Activated CD4-positive, alpha-beta T cell treated with anti-CD3 and anti-CD28 coated beads for 1 hour (primary cell): ENCODE measurements at places on chromosomes 13 and 19.

GRCh38 chr19:31908496-31909225 is 436.7 kb upstream of the ZNF507 start:
- no peak for DNase-seq

DNA sequence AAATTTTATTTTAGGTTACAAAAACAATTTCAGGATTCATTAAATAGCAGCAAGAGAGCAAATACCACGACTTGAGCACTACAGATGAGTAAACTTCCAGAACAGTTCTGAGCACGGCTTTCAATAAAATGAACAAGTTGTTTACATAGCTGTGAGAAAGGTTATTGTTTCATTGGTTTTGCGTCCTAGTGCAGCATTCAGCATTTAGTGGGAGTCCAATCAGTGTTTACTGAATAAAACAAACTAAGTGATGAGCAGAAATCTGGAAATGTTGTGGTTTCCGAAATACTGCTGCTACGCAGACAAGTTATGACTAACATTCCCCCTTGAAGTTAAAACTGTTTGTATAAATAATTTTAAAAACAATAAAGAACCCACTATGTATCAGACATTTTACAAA is 251.5 kb upstream of the STARD13 start:
- no peak for DNase-seq

GRCh38 chr13:57063007-57063406 is 77.7 kb upstream of the PRR20A start:
- DNase-seq, result no peak

- DNase-seq, result no peak
Observed at GRCh38 chr19:51535535-51535934, 4.1 kb upstream of the SIGLEC6 start.

DNA sequence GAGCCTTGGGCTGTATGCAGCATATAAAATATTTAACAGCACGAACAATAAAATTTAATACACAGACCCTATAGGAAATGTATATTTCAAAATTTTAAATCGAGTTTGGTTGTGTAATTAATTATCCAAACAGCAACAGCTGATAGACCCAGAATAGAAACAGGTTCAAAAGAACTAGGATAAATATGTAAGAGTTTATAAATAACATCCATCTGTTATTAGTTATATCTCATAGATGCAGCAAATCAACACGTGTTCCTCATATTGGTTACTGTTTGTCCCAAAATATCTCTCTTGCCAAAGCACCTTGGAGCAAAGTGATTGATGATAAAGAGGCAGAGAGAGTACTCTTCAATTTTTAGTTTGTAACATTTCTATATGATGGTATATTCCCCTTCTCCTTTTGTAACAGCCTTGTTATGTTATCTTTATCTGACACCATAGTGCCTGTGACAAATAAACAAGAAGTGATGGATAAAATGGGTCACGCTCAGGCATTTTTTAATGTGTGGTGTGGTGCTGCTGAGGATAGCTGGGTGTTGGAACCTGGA is 260.6 kb upstream of the NBEA start:
- DNase-seq, result no peak

DNA sequence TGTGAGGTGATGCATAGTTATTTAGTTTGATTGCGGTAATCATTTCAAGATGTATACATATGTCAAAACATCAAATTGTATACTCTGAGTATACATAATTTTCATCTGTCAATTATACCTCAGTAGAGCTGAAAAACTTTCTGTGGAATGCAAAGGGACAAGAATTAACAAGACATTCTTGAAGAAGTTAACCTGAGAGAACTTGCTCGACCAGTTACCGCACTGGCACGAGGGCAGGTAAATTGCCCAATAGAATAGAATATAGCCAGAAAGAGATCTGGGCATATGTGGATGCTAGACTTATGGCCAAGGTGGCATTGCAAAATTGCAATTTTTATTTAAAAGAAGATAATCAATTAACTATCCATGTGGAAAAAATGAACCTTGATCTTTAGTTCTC is 42.3 kb upstream of the GJB6 start:
- no peak for DNase-seq
